ENCODE measurements at places on chromosomes 11 and 22. TPM values are rescaled to one million over a fixed set of nuclear protein-coding genes. Genes with fewer than 3 reads are reported as not detected.

SHISAL1 gene
- not detected for total RNA-seq

RAG2 gene
- not detected for total RNA-seq

MGAT3 gene
- 0.55 TPM for total RNA-seq

PHOX2A gene
- total RNA-seq: not detected

DEPDC7 gene
- total RNA-seq: 5.8 TPM

VPREB1 gene
- not detected for total RNA-seq

LGALS12 gene
- total RNA-seq: not detected

MN1 gene
- 40.0 TPM for total RNA-seq

TRIM51 gene
- not detected for total RNA-seq
